Mesenchymal stem cell (in vitro differentiated cells and primary cell): ENCODE measurements at places on chromosomes 7 and 10.
A peak's percentile ranks its signal among the peaks of the same experiment; 100 is the strongest.

GRCh38 chr10:106705681-106706100, 458.8 kb downstream of the SORCS1 start:
- H3K27ac ChIP-seq: no peak overlapping the region
- no peak overlapping the region for H3K4me3 ChIP-seq
- H3K4me1 ChIP-seq: no peaks in the 10 kb centered on the region

GRCh38 chr10:122139627-122140170, 131.4 kb upstream of the BTBD16 start:
- H3K4me1 ChIP-seq: peaks cover 38% of the 10 kb centered on the region
- no peak overlapping the region for H3K27ac ChIP-seq
- peaks cover 10% of the 10 kb centered on the region for H3K36me3 ChIP-seq
- DNase-seq: peak; percentile 47

- H3K4me1 ChIP-seq: no peaks in the 10 kb centered on the region
- peaks cover 3% of the 10 kb centered on the region for H3K27me3 ChIP-seq
- H3K27ac ChIP-seq: no peak overlapping the region
- DNase-seq: no peak
- no peak overlapping the region for H3K4me3 ChIP-seq
Observed at GRCh38 chr10:96708456-96708855, 11.9 kb downstream of the PIK3AP1 start.

DNA sequence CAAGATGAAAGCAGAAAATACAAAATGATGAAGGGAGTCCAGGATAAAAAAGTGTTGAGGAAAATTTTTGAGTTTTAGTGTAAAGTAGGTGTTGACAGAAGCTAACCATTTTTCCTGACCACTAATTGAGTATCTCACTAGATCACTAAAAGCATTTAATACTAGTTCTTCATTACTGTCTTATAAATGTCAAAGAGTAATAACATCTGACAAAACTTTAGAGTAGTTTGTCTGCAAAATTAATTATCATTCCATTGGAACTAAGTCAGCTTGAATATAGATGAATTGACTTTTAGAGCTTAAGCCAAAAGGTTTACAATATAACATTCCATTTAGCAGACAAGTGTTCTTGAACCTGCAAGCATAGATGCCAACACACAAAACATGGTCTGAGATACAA, 232.9 kb downstream of the FOXP2 start:
- DNase-seq: no peak
- no peak overlapping the region for H3K27ac ChIP-seq
- H3K4me1 ChIP-seq: no peaks in the 10 kb centered on the region
- H3K4me3 ChIP-seq: no peak overlapping the region

DNA sequence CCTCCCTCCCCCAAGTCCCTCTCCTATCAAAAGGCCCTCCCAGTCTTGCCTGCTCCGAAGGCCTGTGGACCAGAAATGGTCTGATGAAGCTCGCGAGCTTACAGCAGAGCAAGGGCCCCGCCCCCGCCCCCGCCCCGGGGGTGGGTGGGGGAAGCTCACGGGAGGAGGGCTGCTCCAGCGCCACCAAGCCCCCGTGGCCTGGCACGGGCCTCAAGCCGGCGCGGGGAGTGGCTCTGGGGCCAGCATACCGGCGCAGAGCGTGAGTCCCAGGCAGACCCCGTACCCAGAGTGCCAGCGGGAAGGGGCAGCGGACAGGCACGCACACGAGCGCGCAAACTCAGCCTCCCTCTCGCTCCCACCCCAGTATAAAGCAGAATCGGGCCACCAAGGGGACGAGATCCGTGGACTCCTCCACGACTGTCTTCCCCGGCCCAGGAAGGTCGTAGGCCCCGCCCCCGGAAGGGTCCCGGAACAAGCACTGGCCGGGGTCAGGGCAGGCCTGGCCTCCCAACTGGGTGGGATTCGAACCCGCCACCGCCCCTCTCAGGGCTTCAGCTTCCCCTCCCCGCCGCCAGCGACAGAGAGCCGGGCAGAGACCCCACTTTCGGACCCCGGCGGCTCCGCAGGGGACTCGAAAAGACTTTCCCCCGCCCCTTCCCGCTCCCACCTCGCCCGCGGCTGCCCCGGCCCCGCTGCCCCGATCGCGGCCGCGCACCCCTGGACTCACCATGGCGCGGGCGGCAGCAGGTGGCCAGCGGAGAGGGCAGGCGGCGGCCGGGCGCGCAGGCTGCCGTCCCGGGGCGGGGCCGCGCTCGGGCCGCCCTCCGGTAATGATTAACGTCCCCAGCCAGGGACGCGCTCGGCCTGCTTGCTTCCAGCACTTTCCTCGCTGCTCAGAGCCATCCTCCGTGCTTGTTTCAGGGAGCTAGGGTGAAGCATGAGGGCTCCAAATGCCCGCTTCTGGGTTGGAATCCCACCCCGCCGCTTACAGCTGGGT, at the start of gene PCBD1:
Gene PCBD1, minus strand, starts transcription at position 762 of the 997 bp plus-strand sequence. Its CDS starts 32 bp downstream, at position 730.
- no peaks in the 10 kb centered on the region for H3K27me3 ChIP-seq
- peak; percentile 70 for DNase-seq
- H3K4me1 ChIP-seq: peaks cover 15% of the 10 kb centered on the region
- H3K4me3 ChIP-seq: peak within 1 kb of the TSS; percentile 88
- peaks cover 15% of the 10 kb centered on the region for H3K36me3 ChIP-seq

DNA sequence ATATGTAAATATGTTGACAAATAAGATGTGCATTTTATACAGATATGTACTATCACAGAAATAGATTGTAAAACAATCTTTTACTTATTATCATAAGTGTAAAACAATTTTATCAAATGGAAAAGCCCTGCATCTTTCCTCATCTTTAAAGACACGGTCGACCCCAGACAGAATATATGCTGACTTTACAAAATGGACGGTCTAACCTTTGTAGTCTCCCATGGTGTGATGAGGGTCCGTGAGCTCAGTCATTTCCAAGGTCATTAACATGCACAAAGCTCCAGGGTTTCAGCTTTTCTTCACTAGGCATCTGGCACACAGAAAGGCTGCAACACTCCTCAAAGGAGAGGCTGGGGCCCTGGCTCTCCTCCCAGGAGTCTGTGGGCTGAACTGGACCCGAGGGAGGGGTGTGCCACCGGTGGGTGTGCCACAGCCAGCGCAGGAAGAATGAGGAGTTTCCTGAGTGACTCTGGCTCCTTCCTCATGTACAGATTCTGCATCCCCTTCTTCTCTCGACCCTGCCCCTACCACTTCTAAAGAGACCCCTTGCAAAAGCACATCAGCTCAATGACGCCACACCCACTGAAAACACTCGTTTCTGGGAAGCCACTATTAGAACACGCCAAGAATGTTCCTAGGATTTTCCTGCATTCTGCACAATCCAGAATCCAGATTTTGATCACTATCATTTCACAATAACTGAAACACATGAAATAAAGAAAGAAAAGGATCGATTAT, 26.2 kb upstream of the ABLIM1 start:
- H3K27ac ChIP-seq: peak overlapping the region; percentile 74
- no peaks in the 10 kb centered on the region for H3K27me3 ChIP-seq
- no peaks in the 10 kb centered on the region for H3K36me3 ChIP-seq
- peaks cover 14% of the 10 kb centered on the region for H3K4me1 ChIP-seq

GRCh38 chr10:48517911-48518811, 86.7 kb downstream of the ARHGAP22 start:
- no peaks in the 10 kb centered on the region for H3K27me3 ChIP-seq
- no peak overlapping the region for H3K4me3 ChIP-seq
- H3K36me3 ChIP-seq: peaks cover 64% of the 10 kb centered on the region
- H3K4me1 ChIP-seq: peaks cover 3% of the 10 kb centered on the region

DNA sequence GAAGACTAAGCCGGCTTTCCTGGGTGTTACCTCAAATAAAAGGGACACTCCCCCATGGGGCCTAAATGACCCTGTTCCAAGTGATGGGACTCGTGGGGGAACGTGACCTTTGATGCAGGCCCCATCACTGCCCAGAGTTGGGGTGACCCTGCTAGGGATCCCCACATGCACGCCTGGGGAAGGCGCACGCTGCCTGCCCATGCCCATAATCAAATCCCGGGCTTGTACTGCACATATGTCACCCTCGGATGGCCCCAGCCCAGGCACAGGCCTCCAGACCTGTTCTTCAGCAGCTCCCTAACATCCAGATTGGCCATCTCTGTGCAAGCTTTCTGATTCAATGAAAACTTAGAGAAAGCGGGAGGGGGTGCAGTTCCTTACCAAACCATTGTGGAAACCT, 14.7 kb downstream of the EBF3 start:
- no peak for DNase-seq
- H3K27me3 ChIP-seq: peaks cover 9% of the 10 kb centered on the region
- peaks cover 7% of the 10 kb centered on the region for H3K4me1 ChIP-seq

- H3K36me3 ChIP-seq: no peaks in the 10 kb centered on the region
- peaks cover 8% of the 10 kb centered on the region for H3K27me3 ChIP-seq
- peak; percentile 97 for DNase-seq
Observed at GRCh38 chr7:47669178-47669891, 87.4 kb upstream of the TNS3 start.

DNA sequence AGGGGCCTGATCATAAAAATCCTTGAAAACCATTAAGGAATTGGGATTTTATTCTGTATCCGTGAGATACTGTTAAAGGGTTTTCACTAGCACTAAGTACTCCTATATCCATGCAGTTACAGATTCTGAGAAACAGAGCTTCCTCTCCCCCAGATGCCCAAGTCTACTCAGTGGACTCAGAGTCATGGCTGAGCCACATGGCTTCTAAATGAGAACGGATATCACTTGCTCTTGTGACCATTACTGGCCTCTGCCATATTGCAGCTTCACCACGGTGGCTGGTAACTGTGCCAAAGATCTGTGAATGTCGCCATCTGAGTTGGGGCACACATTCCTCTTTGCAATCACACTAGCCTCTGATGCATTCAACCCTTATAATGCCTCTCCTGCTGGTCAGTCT, 42.0 kb upstream of the PALS2 start:
- no peak overlapping the region for H3K27ac ChIP-seq
- H3K4me1 ChIP-seq: no peaks in the 10 kb centered on the region
- H3K36me3 ChIP-seq: no peaks in the 10 kb centered on the region
- DNase-seq: no peak
- H3K4me3 ChIP-seq: no peak overlapping the region

DNA sequence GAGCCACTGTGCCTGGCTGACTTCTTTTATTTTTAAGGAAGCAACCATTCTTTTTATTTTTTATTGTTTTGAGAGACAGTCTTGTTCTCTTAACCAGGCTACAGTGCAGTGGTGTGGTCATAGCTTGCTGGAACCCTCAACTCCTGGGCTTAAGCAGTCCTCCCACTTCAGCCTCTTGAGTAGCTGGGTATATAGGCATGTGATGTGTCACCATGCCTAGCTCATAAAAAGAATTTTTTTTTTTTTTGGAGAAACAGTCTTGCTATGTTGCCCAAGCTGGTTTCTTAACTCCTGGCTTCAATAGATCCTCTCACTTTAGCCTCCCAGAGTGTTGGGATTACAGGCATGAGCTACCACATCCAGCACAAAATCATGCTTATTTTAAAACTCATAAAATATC, 5.8 kb downstream of the MCU start:
- no peak overlapping the region for H3K27ac ChIP-seq
- no peak overlapping the region for H3K4me3 ChIP-seq
- H3K27me3 ChIP-seq: no peaks in the 10 kb centered on the region

DNA sequence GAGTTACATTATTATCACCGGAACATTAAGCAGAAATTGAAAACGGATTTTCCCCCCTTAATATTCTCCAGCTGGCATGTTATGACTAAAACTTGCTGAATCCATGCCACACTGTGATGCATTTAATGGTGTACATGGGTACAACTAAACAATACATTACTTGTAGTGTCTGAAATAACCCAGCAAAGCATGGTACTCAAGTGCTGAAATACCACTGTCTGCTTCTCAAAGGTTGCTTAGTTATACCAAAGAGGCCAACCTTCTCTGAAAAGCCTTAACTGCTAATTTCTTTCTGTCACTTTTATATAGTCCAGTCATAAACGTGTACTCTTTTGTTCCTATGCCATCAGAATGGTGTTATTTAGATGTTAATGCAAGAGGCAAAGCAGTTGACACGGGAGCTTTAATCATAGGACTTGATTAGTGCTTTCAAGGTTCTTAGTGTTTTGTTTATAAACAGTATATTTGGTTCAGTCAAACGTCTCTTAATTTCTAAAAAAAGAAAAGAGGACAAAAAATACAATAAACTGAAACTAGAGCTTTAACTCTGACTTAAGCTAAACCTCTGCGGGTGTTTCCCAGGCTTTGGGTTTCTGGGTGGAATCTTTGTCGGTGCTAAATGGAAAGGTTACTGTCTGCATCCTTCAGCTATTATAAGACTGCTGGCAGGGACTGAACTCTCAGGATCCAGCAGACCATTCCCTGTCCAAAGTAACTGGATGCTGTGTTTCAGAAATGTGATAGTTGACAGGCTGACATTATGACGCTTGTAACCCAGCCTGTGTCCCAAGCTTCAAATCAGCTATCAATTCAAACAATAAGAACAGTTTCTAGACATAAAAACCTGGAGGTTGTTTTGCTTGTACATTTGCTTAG, 202.6 kb downstream of the PPP1R3A start:
- H3K36me3 ChIP-seq: no peaks in the 10 kb centered on the region
- no peaks in the 10 kb centered on the region for H3K27me3 ChIP-seq
- no peaks in the 10 kb centered on the region for H3K4me1 ChIP-seq
- no peak overlapping the region for H3K4me3 ChIP-seq
- no peak overlapping the region for H3K27ac ChIP-seq
- no peak for DNase-seq

GRCh38 chr7:123275036-123275753, 75.4 kb upstream of the SLC13A1 start:
- DNase-seq: peak; percentile 64
- H3K27ac ChIP-seq: no peak overlapping the region
- no peaks in the 10 kb centered on the region for H3K4me1 ChIP-seq

- H3K36me3 ChIP-seq: peaks cover 94% of the 10 kb centered on the region
- no peak for DNase-seq
- no peak overlapping the region for H3K4me3 ChIP-seq
- H3K27ac ChIP-seq: no peak overlapping the region
Observed at GRCh38 chr7:2374830-2375728, 20.5 kb downstream of the EIF3B start.

DNA sequence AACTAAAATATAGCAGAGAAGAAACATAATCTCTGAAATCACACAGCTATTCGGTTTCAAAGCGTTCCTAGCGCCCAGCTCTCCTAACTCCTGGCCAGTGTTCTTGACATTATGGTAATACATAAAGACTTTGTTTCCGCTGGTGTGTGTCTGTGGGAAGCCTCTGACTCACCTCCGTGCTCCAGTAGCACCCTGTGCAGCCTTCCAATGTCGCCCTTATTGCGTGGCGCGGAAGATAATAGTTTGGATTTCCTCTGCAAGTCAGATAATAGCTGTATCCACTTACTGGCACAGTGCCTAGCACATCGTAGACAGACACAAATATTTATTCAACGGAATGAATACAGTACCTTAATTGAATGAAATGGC, 570 bp downstream of the BMS1 start:
- H3K36me3 ChIP-seq: peaks cover 38% of the 10 kb centered on the region
- no peaks in the 10 kb centered on the region for H3K27me3 ChIP-seq
- peaks cover 4% of the 10 kb centered on the region for H3K4me1 ChIP-seq
- H3K27ac ChIP-seq: peak overlapping the region; percentile 94

DNA sequence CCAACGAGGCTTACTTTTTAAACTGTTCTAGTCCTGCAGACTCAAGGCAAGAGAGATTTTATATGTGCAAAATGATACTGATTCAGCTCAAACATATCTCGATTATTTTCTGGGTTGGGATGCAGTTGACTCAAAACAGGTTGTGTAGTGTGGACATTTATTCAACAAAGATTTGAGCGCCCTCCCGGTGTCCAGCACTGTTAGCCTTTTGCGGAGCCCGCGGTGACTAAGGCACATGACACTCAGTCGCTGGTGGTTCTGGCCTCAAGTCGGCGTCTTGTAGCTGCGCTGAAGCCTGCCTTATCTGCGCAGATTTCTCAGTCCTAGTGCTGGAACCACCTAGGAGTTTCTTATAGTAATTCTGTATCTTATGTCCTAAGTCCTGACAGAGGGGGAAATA, 938 bp upstream of the CADPS2 start:
- peak; percentile 85 for DNase-seq
- H3K4me1 ChIP-seq: peaks cover 2% of the 10 kb centered on the region
- no peak overlapping the region for H3K27ac ChIP-seq
- H3K27me3 ChIP-seq: no peaks in the 10 kb centered on the region
- H3K36me3 ChIP-seq: no peaks in the 10 kb centered on the region
